ENCODE measurements at places on chromosomes 4 and X. TPM values are rescaled to one million over a fixed set of nuclear protein-coding genes. Genes with fewer than 3 reads are reported as not detected.

PPP1R2C gene
- 6.6 TPM for total RNA-seq

FGA gene
- 0.68 TPM for total RNA-seq

CYSLTR1 gene
- total RNA-seq: 1.5 TPM

GPAT3 gene
- total RNA-seq: 3.7 TPM

MAPK10 gene
- 64.9 TPM for total RNA-seq

HDAC6 gene
- total RNA-seq: 102 TPM
